Fibroblast of skin of abdomen (primary cell): ENCODE measurements at places on chromosomes 7 and 10.

DNA sequence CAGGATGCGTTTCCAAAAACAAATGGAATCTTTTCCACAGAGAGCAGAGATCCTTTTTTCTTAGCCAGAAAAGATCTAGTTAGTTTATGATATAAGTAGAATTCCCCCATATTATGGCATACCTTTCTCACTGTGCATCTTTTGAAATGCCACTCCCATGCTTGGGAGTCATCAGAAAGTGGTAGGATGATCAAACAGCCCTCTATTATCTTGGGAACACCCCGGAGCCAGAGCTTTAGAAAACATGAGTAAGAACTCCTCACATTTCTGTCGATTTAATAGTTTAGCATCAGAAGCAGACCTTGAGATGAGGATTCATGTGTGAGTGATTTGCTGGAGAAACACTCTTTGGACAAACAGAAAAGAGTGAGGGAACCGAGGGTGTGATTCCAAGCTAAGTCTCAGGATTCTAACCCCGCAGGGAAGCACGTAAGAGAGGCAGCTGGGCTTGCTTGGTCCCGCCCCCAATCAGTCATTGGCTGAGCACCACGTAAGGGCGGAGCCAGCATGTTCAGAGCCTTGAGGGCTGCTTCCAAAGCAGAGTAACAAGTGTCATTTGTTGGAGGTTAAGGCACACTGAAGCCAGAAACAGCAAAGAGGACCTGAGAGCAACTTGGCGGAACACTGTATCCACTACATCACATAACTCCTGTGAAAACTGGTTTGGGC lies 43.7 kb upstream of the NXPH1 start:
- no peak for DNase-seq

DNA sequence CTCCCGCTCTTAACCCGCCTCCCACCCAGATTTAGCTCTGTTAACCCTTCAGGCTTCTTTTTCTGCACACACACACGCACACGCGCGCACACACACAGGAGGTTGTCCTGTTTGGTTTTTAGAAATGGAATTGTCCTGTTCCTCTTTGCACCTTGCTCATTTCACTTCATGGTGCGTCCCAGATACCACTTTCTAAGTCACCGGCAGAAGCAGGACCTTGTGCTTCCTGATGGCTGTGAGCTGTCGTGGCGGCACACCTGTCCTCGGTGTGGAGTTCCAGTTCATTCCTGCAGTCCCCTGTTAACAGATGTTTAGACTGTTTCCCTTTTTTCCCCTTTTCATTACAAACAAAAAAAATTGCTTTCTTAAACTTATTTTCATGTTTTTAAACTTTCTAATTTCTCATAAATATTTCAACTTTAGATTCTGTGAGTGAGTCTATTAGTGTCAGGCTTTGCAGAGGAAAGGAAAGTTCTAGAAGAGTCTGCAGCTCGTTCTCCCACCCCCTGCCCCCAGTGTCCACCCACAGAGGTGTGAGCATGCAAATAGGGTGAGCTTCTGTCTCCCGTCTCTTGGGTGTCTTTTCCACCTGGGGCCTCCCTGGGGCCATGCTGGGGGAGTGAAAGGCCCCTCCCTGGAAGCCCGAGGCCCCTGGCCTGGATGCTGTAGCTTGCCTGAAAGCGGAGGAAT lies 85.5 kb downstream of the LHPP start:
- no peak for DNase-seq

- peak; percentile 23 for DNase-seq
These were observed at the start of gene AKR1B15 for GRCh38 chr7:134548877-134549276. Gene AKR1B15, plus strand, starts transcription at chr7:134549110. Its CDS starts 15,510 bp downstream, at chr7:134564620.

GRCh38 chr7:41470081-41470480 lies 232.8 kb downstream of the INHBA start:
- no peak for DNase-seq

GRCh38 chr7:80134115-80134535 lies 506 bp upstream of the GNAI1 start:
- DNase-seq: no peak
